ENCODE measurements at places on chromosomes 12 and 14. TPM values are rescaled to one million over a fixed set of nuclear protein-coding genes. Genes with fewer than 3 reads are reported as not detected.

Gene CLEC6A
- total RNA-seq: not detected

- no peaks in the 10 kb centered on the region for H3K36me3 ChIP-seq
- H3K4me1 ChIP-seq: no peaks in the 10 kb centered on the region
- H3K27me3 ChIP-seq: no peaks in the 10 kb centered on the region
- DNase-seq: no peak
- no peak overlapping the region for H3K4me3 ChIP-seq
Measured at GRCh38 chr14:35925319-35925718, 99.2 kb downstream of the BRMS1L start.

Gene ADAM20
- total RNA-seq: 4.4 TPM

DNA sequence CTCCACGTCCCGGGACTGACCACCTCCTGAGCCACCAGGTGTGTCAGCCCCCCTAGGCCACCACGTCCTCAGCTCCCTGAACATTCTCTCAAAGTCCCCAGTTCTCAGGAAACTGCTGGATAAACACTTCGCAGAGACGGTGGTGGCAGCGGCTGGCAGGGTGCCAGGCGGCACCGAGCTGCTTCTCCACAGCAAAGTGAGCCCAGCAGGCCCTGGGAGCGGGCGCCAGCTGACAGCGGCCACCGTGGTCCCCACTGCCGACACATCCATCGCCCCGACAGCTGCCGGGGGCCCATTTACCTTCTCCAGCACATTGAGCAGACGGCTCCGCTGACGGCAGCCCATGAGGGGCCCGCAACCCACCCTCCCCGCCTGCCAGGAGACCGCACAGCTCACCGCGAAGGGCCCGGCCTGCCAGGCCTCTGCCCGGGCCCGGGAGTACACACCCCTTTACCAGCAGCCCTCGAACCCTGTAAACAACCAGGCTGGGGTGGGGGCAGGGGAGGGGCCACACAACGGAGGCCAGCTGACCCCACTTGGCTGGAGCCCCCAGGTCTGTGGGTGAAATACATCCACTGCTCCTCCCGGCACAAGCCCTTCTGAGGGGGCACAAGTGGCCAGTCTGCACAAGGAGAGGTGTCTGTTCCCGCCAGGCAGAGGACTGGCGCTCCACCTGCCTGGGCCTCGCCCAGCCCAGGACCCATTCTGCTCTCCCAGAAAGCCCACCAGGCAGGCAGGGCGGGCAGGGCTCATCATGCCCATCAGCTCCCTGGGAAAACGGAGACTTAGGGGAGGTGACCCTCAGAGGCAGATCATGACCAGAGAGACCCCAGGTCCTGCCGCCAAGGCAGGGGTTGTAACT, 10.5 kb downstream of the AKT1 start:
- no peaks in the 10 kb centered on the region for H3K27me3 ChIP-seq
- no peak for DNase-seq
- H3K4me3 ChIP-seq: peak overlapping the region; percentile 19

- no peak overlapping the region for H3K4me3 ChIP-seq
- no peak overlapping the region for H3K27ac ChIP-seq
- no peaks in the 10 kb centered on the region for H3K36me3 ChIP-seq
- no peaks in the 10 kb centered on the region for H3K27me3 ChIP-seq
Measured at GRCh38 chr14:34347683-34348082, 114.4 kb downstream of the SPTSSA start.

- no peaks in the 10 kb centered on the region for H3K4me1 ChIP-seq
- peaks cover 76% of the 10 kb centered on the region for H3K36me3 ChIP-seq
- DNase-seq: no peak
- peak overlapping the region; percentile 39 for H3K27ac ChIP-seq
- H3K27me3 ChIP-seq: no peaks in the 10 kb centered on the region
- H3K4me3 ChIP-seq: no peak overlapping the region
Measured at GRCh38 chr12:123474485-123475245, 16.7 kb downstream of the SNRNP35 start.

GRCh38 chr12:127083008-127083949, 1183.7 kb upstream of the TMEM132C start:
- H3K27me3 ChIP-seq: no peaks in the 10 kb centered on the region
- no peak for DNase-seq
- no peaks in the 10 kb centered on the region for H3K36me3 ChIP-seq
- no peaks in the 10 kb centered on the region for H3K4me1 ChIP-seq
- H3K27ac ChIP-seq: no peak overlapping the region

GRCh38 chr14:21219561-21220111, 49.6 kb downstream of the HNRNPC start:
- no peaks in the 10 kb centered on the region for H3K27me3 ChIP-seq
- no peak overlapping the region for H3K27ac ChIP-seq
- no peak for DNase-seq
- H3K36me3 ChIP-seq: peaks cover 3% of the 10 kb centered on the region
- H3K4me1 ChIP-seq: no peaks in the 10 kb centered on the region
- H3K4me3 ChIP-seq: no peak overlapping the region

DNA sequence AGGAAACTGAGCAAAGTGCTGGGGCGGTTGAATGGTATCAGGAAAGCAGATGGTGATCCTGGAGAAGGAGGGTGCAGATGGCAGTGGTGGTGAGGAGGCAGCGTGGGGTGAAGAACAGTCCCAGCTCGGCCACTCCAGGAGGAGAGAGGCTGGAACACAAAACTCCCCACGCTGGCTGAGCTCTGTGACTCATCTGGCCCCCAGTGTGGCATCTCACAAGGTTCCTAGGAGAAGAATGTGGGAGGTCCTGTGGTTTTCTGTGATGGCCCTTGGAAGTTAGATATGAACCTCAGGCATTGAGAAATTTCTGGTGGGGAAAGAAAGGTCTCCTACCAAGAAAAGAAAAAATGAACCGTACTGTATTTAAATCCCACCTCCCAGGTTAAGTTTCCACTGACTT, 8.0 kb upstream of the NRXN3 start:
- H3K27ac ChIP-seq: no peak overlapping the region
- no peaks in the 10 kb centered on the region for H3K4me1 ChIP-seq
- no peak overlapping the region for H3K4me3 ChIP-seq
- H3K36me3 ChIP-seq: no peaks in the 10 kb centered on the region

DNA sequence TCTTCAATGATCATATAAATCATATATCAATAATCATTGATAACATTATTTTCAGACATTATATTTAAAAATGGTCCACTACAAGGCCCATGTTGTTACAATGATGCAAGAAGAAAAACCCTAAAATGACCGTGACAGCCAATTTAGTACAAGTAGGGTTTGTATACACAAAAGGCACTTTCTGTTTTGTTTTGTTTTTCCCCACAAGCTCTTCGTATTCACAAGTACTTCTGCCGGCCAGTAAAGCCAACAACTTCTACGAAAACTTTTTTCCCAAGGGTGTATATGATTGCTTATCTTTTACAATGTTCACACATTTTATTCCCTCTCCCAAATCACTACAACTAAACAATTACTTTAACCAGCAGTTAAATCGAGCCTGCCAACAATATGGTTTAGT, 9.6 kb downstream of the PTPRB start:
- no peak overlapping the region for H3K4me3 ChIP-seq
- H3K4me1 ChIP-seq: no peaks in the 10 kb centered on the region
- no peaks in the 10 kb centered on the region for H3K27me3 ChIP-seq
- DNase-seq: no peak
- no peaks in the 10 kb centered on the region for H3K36me3 ChIP-seq

Gene REP15
- 1.7 TPM for total RNA-seq

Gene MON2
- 57.1 TPM for total RNA-seq

GRCh38 chr12:30908722-30909348, 17.7 kb upstream of the TSPAN11 start:
- no peaks in the 10 kb centered on the region for H3K36me3 ChIP-seq
- H3K27me3 ChIP-seq: no peaks in the 10 kb centered on the region
- no peak overlapping the region for H3K4me3 ChIP-seq
- H3K4me1 ChIP-seq: peaks cover 16% of the 10 kb centered on the region
- no peak overlapping the region for H3K27ac ChIP-seq
- DNase-seq: no peak

DNA sequence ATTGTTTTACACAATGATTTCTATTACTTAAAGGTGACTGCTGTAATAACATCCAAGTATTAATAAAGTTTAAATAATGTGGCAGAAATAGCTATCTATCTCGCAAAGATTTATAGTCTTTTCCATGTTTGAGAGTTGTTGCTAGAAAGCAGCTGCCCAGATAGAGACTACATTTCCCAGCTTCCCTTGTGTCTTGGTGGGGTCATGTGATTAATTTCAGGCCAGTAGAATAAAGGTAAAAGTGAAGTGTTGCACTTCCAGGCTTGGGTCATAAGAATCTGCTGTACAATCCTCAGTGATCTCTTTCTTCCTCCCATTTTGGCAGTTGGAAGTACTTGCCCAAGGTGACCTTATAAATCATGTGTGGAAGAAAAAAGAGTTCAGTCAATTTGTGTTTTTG, 449.7 kb upstream of the USP15 start:
- DNase-seq: no peak
- H3K36me3 ChIP-seq: no peaks in the 10 kb centered on the region
- H3K4me3 ChIP-seq: no peak overlapping the region
- H3K4me1 ChIP-seq: no peaks in the 10 kb centered on the region

Gene TAS2R42
- total RNA-seq: not detected

Gene CPNE6
- total RNA-seq: 3.3 TPM

- DNase-seq: no peak
- peaks cover 28% of the 10 kb centered on the region for H3K4me1 ChIP-seq
- peak overlapping the region; percentile 69 for H3K4me3 ChIP-seq
Measured at GRCh38 chr12:2960390-2960956, 1.3 kb downstream of the TEAD4 start.

GRCh38 chr12:130817804-130818203, 21.2 kb downstream of the STX2 start:
- no peak overlapping the region for H3K4me3 ChIP-seq
- peaks cover 12% of the 10 kb centered on the region for H3K4me1 ChIP-seq
- DNase-seq: no peak
- no peak overlapping the region for H3K27ac ChIP-seq

DNA sequence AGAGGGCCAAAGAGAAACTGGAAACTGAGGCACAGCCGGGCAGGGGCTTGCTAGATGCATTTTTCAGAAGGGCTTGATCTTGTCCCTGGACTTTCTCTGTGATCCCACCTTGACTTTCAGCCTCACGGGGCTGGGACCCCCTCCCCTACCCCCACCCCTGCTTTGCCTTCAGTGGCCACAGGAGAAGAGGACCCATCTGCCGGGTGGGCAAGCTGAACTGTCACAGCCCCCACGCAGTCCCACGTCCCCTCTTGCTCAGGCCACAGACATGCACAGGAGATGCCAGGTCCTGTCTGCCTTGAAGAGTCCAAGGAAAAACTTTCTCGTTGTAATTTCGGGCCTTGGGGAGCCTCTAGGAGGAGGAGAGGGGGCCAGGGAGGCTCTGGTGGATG, 158.9 kb downstream of the KIF26A start:
- H3K4me1 ChIP-seq: no peaks in the 10 kb centered on the region
- peaks cover 14% of the 10 kb centered on the region for H3K27me3 ChIP-seq
- no peaks in the 10 kb centered on the region for H3K36me3 ChIP-seq
- DNase-seq: no peak

DNA sequence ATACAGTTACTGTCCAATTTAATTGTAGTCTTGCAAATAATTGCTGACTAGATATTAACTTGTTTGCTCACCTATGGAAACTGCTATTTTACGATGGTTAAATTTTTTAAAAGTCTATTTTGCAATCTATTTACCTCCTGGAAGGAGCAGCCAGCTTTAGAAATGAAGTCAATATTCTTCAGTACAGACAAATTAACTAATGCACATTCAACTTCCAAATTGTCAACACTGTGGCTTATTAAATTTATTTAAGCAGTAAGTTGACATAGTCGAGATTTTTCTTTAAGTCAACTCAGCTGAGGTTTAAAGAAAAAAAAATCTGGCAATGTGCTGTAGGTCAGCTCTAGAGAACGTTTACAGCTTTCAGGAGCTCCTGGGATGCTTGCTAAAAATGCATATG, 221.2 kb downstream of the SSPN start:
- no peaks in the 10 kb centered on the region for H3K27me3 ChIP-seq
- H3K36me3 ChIP-seq: peaks cover 4% of the 10 kb centered on the region
- DNase-seq: no peak
- H3K27ac ChIP-seq: no peak overlapping the region
- no peaks in the 10 kb centered on the region for H3K4me1 ChIP-seq

GRCh38 chr14:73457924-73458182, 493 bp downstream of the NUMB start:
- peak overlapping the region; percentile 98 for H3K27ac ChIP-seq
- H3K36me3 ChIP-seq: no peaks in the 10 kb centered on the region
- DNase-seq: no peak
- no peaks in the 10 kb centered on the region for H3K4me1 ChIP-seq
- H3K27me3 ChIP-seq: no peaks in the 10 kb centered on the region

Gene MIP
- total RNA-seq: not detected

- H3K4me3 ChIP-seq: no peak overlapping the region
- H3K27ac ChIP-seq: peak overlapping the region; percentile 73
- peak; percentile 75 for DNase-seq
- H3K4me1 ChIP-seq: peaks cover 12% of the 10 kb centered on the region
- no peaks in the 10 kb centered on the region for H3K27me3 ChIP-seq
- peaks cover 25% of the 10 kb centered on the region for H3K36me3 ChIP-seq
Measured at GRCh38 chr12:56593909-56594621, 36.1 kb downstream of the BAZ2A start.

Gene POLR3B
- 3.9 TPM for total RNA-seq

DNA sequence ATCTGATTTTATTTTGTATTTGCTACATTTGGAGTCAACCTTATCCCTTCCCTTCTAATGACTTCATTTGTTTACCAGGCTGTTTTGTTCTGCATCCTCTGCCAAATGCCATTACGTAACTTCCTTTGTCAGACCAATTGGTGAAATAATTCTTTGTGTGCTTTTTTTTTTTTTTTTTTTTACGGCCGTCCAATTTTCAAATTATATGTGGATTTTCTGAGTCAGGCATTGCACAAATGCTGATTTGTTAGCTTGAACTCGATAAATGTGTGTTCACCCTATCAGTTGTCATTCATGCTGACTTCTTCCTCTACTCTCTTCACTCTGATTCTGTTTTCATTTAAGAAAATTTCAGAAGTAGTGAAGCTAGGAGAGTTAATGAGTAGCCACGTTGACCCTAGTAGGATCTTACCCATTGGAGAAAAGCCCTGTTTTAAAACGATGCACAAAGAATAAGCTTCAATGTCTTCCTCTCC, 386.2 kb downstream of the DIO2 start:
- no peaks in the 10 kb centered on the region for H3K36me3 ChIP-seq
- no peaks in the 10 kb centered on the region for H3K27me3 ChIP-seq
- peaks cover 4% of the 10 kb centered on the region for H3K4me1 ChIP-seq
- DNase-seq: no peak
- no peak overlapping the region for H3K4me3 ChIP-seq

GRCh38 chr12:62347922-62348650, 87.9 kb downstream of the USP15 start:
- DNase-seq: no peak
- H3K4me3 ChIP-seq: no peak overlapping the region
- H3K4me1 ChIP-seq: no peaks in the 10 kb centered on the region
- no peak overlapping the region for H3K27ac ChIP-seq
- H3K36me3 ChIP-seq: no peaks in the 10 kb centered on the region
- no peaks in the 10 kb centered on the region for H3K27me3 ChIP-seq

Gene KCNJ8
- total RNA-seq: 17.5 TPM

Gene NACA
- total RNA-seq: 1,536 TPM

- H3K27me3 ChIP-seq: no peaks in the 10 kb centered on the region
- H3K36me3 ChIP-seq: no peaks in the 10 kb centered on the region
- H3K4me1 ChIP-seq: no peaks in the 10 kb centered on the region
- H3K27ac ChIP-seq: no peak overlapping the region
- DNase-seq: no peak
- H3K4me3 ChIP-seq: no peak overlapping the region
Measured at GRCh38 chr14:78983126-78983525, 813.0 kb downstream of the NRXN3 start.

Gene AQP6
- 0.14 TPM for total RNA-seq

All from sigmoid colon (tissue), 7 donors.